ENCODE measurements at places on chromosomes 5 and 9.

DNA sequence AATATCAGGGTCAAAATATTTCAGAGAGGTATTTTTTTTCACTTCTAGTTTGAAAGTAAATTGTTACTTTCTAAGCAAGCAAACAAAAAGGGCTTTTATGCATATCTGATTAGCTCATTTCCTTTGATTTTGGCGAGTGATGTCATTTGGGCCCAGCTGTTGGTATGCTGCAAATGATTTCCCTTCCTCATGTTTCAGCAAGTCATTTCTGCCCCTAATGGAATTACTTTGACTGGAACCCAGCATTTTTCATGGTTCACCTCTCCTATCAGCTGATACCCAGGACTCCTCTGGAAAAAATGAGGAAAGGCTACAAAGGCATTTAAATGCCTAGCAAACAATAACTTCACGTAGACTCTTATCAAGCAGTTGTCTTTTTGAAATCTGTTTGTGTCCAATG lies 500.6 kb downstream of the EBF1 start:
- DNase-seq = no peak

DNA sequence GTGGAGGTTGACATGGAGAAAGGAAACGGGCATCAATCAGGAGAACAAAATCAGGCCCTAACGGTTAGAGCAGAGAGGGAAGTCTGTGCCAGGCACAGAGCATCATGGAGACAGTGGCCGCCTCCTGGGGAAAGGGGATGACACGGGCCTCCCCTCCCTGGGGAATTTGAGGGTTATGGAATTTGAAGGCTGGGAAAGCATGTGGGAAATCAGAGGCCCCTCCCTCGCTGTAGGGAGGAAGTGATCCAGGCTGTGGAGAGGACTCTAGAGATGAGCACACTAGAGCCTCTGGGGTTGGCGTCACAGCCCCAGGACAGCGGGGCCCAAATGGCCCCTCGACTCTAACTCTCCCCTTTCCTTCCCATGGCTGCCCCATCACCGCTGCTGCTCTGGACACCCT lies 36.7 kb downstream of the PROP1 start:
- DNase-seq = no peak

DNA sequence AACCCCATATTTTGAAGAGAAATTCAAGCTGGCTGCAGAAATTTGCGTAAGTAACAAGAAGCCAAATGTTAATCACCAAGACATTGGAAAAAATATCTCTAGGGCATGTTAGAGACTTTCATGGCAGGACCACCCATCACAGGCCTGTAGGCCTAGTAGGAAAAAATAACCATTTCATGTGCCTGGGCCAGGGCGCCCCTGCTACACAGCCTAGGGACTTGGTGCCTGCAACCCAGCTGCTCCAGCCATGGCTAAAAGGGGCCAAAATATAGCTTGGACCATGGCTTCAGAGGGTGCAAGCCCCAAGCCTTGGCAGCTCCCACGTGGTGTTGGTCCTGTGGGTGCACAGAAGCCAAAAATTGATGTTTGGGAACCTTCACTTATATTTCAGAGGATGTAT lies 167.7 kb upstream of the NMUR2 start:
- DNase-seq = no peak

DNA sequence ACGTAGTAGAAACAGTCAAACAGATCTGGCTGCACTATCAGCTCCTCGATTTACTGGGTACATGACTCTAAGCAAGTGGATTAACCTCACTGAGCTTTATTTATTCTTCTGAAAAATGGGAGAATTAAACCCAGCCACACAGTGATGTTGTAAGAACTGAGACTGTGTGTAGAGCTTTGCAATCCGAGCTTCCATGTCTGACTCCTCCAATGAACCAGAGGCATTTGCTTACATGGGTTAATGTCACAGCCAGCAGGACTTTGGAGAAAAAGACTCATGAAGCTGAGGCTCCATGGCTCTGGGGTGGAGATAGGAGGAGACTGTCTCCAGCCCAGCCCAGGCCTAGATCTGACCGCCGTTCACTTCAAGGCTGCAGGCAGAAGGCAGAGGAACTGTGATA lies 201.3 kb downstream of the CDK5RAP2 start:
- no peak for DNase-seq

GRCh38 chr5:40499007-40499406 lies 180.7 kb upstream of the PTGER4 start:
- no peak for DNase-seq

- DNase-seq = no peak
These were observed 251.0 kb downstream of the DENND1A start for GRCh38 chr9:123678878-123679329.

- no peak for DNase-seq
These were observed 820 bp downstream of the FBP1 start for GRCh38 chr9:94638335-94639060.

DNA sequence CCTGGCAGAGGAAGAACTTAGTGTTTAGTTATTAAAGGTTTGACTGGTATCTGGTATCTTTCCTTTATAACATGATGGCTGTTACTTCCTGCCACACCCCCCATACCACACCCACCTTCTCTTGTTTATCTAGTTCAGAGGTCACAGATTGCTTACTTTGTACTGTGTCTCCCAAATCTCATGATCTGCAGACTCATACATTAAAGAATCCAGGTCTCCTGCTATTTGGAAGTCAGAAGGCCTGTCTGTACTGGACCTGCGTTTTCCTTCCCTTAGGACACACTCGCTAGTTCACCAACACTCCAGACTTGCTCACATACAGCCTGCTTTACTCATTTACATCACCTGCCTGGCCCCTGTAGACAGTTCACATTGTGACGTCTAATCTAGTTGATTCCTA lies 39.3 kb downstream of the NUDT12 start:
- no peak for DNase-seq
